ENCODE measurements at places on chromosomes 1 and 21. TPM values are rescaled to one million over a fixed set of nuclear protein-coding genes. Genes with fewer than 3 reads are reported as not detected.

The GSTM5 gene
- 0.49 TPM for total RNA-seq

DNA sequence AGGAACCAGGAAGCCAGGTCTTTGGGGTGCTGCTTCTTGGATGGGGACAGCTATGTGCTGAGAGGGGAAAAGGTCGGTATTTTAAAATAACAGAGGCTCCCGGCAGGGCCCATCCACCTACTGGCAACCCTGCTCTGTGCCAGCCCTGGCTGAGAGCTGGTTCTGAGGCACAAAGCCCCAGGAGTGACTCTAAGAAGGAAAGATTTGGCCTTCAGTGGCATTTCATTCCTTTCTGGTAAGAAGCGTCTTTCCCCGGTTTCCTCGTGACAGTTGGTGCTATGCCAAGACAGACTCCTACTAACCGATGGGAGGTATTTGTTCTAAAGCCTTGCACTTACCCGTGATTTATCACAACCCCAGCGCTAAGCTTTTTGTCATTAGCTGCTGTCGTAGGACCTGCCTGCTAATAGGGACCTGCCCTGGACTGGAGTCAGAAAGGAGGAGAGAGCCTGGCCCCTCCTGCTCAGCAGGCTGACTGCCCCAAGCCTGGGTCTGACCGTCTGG is 123.1 kb upstream of the ADAR start:
- no peak for DNase-seq

GRCh38 chr1:156711011-156711817 is 5.8 kb upstream of the CRABP2 start:
- DNase-seq: no peak

DNA sequence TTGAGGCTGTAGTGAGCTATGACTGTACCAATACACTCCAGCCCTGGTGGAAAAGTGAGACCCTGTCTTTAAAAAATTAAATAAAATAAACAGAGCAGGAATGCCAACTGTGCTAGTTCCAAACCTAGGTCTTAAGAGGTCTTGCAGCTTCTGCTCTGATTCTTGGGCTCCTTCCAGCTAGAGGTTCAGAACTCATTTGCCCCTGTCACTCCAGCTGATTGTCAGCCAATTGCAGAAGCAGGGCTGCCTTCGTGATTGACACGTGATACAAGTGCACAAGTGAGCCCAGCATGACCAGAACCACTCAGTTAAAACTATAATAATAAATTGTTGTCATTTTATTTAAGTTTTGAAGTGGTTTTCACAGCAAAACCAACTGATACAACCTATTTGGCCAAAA is 298.4 kb downstream of the USP25 start:
- no peak for DNase-seq

GRCh38 chr1:53638360-53639035 is 100.5 kb downstream of the GLIS1 start:
- no peak for DNase-seq

DNA sequence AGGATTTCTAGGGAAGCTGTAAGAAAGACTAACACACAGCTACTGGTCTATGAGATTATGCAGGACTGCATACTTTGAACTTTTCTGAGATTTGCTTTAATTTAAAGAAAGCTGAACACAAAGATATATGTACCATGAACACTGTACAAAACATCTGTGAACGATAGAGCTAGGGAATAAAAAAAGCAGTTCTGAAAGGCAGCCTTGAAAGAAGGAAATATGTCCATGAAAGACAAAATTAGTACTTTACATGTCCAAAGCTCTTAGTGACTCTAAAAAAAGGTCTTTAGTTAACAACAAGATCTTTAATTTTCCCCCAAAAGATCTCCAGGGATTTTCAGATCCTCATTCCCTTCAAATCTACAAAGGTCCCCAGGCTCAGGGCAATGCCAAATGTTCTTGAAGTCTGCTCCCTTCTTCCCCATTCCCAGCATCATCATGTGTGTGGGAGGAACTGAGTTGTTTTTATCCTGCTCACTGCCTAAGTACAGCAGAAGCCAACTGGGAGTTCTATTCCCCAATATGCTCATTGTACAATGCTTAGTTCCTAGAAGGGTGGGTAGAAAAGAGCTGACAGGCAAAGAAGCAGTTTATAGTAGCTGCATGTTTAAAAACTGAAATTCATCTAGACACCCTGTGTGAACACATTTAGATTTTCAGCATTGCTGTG is 60.1 kb upstream of the PTCH2 start:
- no peak for DNase-seq

DNA sequence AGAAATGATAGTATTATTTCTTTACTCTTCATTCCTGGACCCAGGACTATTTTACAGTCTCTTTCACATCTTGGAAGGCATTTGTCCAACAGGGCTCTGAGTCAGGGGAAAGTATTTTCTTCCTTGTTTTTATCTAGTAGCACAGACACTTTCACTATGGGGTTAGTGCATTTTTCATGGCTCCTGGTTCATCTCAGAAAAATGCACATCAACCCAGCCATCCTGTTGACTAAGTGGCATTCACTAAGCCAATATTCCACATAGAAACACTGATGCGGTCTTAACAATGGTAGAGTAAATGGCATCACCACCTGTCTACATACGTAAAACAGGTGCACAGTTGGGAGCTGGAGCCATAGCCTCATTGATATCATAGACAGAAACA is 87.4 kb upstream of the C1orf21 start:
- no peak for DNase-seq

GRCh38 chr1:45297666-45298356 is 28.9 kb upstream of the HPDL start:
- no peak for DNase-seq

DNA sequence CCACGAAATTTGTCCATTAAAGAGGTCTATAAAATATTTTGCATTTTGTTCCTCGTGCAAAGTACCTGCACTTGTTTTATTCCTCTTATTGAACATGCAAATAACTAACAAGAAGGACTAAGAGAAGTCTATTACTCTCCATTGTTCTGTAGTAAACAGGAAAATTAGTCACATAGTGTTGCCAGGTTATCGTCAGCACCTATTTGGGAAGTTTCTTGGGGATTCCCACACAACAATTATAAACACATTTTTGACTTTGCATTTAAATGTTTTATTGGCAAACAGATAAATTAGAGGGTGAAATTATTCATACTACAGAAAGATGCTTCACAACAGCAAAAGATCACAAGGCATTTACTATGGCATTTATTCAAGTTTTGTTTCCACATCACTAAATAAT is 174.5 kb downstream of the ZC3H11B start:
- DNase-seq: no peak

GRCh38 chr1:1178794-1179331 is 5.2 kb downstream of the TTLL10 start:
- no peak for DNase-seq

DNA sequence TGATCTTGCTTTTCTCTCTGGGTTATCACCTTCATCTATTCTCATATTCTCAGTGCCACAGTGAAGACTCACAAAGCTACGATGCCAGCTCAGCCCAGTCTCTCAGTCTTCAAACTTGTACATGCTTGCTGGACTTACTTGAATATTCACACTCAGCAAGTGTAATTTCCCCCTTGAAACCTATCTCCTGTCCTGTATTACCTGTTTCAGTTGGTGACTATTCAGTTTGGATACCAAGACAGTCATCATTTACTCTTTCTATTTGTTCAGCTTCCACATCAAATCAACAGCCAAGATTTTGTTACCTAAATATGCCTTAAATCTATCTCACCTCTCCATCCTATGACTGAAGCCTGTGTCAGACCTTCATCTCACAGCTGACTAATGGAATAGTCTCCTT is 209.7 kb downstream of the LRRC7 start:
- DNase-seq: no peak

- DNase-seq: no peak
Observed at GRCh38 chr1:166859597-166859996, 16.5 kb downstream of the TADA1 start.

All from activated CD8-positive, alpha-beta T cell treated with anti-CD3 and anti-CD28 coated beads for 36 hours (primary cell).